ENCODE measurements at places on chromosomes 11 and 22.

DNA sequence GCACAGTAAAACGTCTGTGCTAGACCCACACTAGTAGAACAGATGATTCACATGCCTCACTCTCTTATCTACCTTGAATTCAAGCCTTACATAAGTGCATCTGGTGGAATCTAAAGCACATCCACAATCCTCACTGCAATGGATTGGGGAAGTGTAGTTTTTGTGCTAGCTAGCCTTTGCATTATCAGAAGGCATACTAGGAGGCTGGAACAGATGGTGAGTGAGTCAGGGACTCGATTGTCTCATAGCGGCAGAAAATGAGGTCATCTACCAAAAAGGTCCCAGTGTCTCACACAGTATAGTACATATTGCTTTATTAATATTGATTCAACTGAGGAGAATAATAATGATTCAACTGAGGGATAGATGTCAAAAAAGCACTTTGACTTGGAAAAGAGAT lies 9.3 kb downstream of the MSANTD4 start:
- DNase-seq: peak; percentile 91

DNA sequence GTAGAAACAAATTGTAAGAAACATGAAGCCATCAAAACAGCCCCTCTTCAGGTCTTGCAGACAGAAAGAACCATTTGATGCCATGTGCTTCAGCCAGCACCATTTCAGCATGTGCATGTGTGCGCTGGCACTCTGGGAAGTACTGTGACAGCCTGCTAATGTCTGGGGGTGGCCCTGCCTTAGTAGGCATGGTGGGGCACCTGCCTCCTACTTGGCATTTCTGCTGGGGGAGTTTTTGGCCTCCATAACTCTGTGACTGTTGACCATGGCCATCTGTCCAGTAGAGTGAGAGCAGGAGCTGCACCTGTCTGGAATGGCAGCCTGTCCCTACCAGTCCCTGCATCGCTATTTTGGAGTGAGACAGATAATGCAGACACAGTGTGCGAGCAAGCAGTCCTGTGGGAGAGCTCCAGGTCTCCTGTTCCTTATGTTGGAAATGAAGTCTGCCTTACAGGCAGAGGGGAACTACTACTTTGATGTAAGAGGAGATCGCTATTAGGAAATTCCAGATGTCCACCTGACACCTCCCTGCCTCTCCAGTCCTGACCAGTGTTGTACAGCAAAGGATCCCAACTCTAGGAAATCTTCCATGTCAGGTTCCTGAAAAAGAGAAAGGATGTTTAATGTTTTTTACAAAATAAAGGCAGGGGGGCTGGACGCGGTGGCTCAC lies 102.5 kb downstream of the ATXN10 start:
- no peak for DNase-seq

GRCh38 chr11:72309074-72309598 lies 65.2 kb upstream of the PHOX2A start:
- DNase-seq: no peak

- no peak for DNase-seq
Measured at GRCh38 chr11:26761361-26761809, 39.5 kb upstream of the SLC5A12 start.

GRCh38 chr11:37788141-37788877 lies 1190.3 kb upstream of the RAG2 start:
- peak; percentile 58 for DNase-seq

DNA sequence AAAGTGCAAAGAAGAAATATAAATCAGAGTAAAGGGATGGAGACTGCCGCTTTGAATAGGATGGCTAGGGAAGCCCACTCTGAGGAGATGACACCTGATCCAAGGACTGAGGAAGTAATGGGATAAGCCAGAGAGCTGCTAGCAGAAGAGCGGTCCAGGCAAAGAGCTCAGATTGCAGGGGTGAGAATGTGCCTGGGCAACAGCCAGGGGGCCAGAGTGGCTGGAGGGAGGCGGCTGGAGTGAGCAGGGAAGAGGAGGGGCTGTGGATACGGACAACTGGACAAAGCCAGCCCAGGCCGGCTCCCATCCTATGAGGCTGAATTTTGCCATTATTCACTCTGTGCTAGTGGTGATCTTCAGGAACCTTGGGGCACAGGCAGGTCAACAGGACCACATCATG lies 360.3 kb upstream of the SYN3 start:
- no peak for DNase-seq

- DNase-seq: peak; percentile 77
Measured at GRCh38 chr11:61899146-61899841, 7.9 kb upstream of the FADS3 start.

DNA sequence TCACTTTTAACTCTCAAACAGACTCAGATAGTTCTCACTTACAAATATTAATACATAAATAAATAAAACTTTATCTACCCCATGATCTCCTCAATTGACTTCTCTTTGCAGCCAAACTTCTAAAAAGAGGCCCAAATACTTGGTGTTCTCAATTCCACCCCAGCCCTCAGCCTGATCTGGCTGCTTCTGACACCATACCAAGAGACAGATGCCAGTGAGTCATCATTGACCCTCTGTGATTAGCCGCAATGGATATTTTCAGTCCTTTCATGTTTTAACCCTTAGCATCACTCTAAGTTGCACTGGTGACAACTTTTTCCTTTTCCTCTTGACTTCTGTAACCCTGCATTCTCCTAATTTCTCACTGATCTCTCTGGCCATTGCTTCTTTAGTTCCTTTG lies 184.1 kb upstream of the ARHGAP20 start:
- peak; percentile 91 for DNase-seq

DNA sequence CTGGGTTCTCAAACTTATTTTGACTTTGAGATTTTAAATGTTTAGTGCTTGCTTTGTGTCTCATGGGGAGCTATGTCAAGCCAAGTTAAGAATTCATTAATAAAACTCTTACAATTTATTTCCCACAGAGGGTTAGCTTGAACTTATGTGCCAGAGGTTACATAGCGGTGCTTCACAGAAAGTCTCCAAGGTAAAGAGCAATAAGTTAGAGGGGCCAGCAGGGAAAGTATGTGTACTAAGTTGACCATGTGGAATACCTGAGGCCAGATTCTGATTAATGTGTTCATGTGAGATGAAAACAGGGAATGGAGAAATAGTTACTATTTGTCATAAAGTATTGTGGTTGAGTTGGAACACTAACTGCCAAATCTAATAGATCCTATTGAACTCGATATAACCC lies 149.3 kb downstream of the TMEM135 start:
- DNase-seq: no peak

GRCh38 chr22:44098966-44099530 lies 74.9 kb downstream of the PARVB start:
- DNase-seq: no peak

DNA sequence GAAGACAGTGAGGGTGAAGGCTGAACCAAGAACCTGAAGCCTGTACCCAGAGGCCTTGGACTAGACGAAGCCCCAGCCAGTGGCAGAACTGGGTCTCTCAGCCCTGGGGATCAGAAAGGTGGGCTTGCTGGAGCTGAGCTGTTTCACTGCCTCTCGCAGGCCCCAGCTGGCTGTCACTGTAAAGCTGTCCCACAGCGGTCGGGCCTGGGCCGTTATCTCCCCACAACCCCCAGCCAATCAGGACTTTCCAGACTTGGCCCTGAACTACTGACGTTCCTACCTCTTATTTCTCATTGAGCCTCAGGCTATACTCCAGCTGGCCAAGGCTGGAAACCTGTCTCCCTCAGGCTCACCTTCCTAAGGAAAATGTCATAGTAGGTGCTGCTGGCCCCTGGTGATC lies 4.1 kb downstream of the PPP1CA start:
- no peak for DNase-seq

- no peak for DNase-seq
Measured at GRCh38 chr11:11967669-11968510, 40.5 kb downstream of the DKK3 start.

GRCh38 chr11:62241095-62241494 lies 944 bp upstream of the SCGB1D2 start:
- DNase-seq: no peak

DNA sequence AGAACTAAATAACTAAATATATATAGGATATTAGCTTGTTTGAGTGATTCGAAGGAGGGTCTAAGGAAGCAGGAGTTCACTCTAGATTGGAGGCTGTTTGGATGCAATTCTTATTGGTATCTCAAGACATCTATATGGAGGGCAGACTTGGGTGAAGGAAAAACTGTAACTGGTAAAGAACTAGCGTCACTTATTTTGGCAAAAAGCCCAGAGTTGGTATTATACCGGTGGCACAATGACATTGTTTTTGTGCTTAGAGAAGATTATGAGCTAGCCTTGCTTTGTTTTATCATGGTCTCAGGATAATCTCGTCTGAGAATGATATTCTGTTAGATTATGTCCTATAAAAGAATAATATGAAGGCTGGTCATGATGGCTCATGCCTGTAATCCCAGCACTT lies 6.0 kb upstream of the SLC35F2 start:
- DNase-seq: no peak

- DNase-seq: peak; percentile 50
Measured at GRCh38 chr11:31995525-31996094, 95.3 kb upstream of the RCN1 start.
